ENCODE measurements at places on chromosomes 1 and 21. TPM values are rescaled to one million over a fixed set of nuclear protein-coding genes. Genes with fewer than 3 reads are reported as not detected.

FCGR1A gene
- not detected for total RNA-seq

RGS18 gene
- 0.11 TPM for total RNA-seq

PALMD gene
- 5.4 TPM for total RNA-seq

LCE2C gene
- total RNA-seq, result not detected

SH2D2A gene
- total RNA-seq, result 12.8 TPM

CREB3L4 gene
- total RNA-seq, result 5.7 TPM

HPCAL4 gene
- total RNA-seq, result not detected

NFIA gene
- total RNA-seq, result 6.9 TPM

DIPK1A gene
- 10.2 TPM for total RNA-seq

TNFAIP8L2 gene
- total RNA-seq, result not detected

RGS21 gene
- total RNA-seq, result not detected

IL10 gene
- not detected for total RNA-seq

PRKAA2 gene
- total RNA-seq, result 0.53 TPM

SPRR2B gene
- not detected for total RNA-seq

GRHL3 gene
- total RNA-seq, result 3.0 TPM

FCRLB gene
- 0.78 TPM for total RNA-seq

RGL1 gene
- 0.62 TPM for total RNA-seq

PLA2G2D gene
- not detected for total RNA-seq

LCE1C gene
- 1.1 TPM for total RNA-seq

CCDC27 gene
- total RNA-seq, result not detected

RPE65 gene
- not detected for total RNA-seq

All from hair follicular keratinocyte (primary cell).